Natural killer cell treated with Interleukin-12 subunit alpha and Interleukin-12 subunit beta and Interleukin-15 and Interleukin-18, amount 100 ng/mL, for 72 hours (primary cell): ENCODE measurements at places on chromosomes 6 and 20.

GRCh38 chr6:141752677-141753076 is 380.0 kb upstream of the GJE1 start:
- H3K36me3 ChIP-seq: no peaks in the 10 kb centered on the region
- no peak overlapping the region for H3K27ac ChIP-seq
- DNase-seq: no peak
- no peak overlapping the region for H3K4me3 ChIP-seq

- no peak overlapping the region for H3K4me3 ChIP-seq
- H3K27me3 ChIP-seq: no peaks in the 10 kb centered on the region
- DNase-seq: no peak
- peaks cover 5% of the 10 kb centered on the region for H3K4me1 ChIP-seq
Measured at GRCh38 chr6:142222022-142222421, 75.0 kb downstream of the VTA1 start.

DNA sequence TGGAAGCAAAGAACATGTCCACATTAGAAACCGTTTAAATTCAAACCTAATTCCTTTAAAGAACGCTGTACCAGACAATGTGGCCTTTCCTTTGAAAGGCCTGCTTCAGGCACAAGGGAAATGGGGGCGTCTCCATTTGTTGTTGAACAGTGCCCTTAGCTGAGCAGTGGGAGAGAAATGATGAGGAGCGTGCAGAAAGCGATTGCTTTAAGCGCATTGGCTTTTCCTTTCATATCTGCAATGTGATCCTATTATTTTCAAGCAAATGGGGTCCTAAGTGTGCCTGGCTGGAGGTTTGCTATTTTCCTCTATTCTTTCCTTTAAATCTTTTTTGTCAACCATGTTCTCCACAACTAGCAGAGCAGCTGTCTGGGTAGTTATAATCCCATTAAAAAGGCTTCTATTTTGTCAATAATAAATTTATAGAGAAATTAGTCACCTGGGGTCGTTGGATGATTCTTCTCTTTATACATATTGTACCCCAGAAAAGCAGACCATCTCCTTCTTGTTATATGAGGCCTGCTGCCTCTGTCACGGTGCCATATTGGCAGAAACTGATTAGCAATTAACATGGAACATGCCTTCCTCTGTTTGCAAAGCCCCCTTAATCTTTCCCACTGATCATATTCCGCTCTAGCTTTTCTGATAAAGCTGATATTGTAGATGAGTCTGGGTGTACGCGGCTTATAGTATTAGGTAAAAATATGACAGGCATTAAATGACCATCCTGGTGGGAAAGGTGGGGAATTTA is 151.1 kb upstream of the JAG1 start:
- no peaks in the 10 kb centered on the region for H3K4me1 ChIP-seq
- H3K36me3 ChIP-seq: no peaks in the 10 kb centered on the region
- DNase-seq: no peak
- no peak overlapping the region for H3K27ac ChIP-seq
- no peak overlapping the region for H3K4me3 ChIP-seq
- H3K27me3 ChIP-seq: no peaks in the 10 kb centered on the region

- no peak overlapping the region for H3K27ac ChIP-seq
- no peak for DNase-seq
- no peaks in the 10 kb centered on the region for H3K36me3 ChIP-seq
- H3K4me1 ChIP-seq: no peaks in the 10 kb centered on the region
- H3K27me3 ChIP-seq: peaks cover 2% of the 10 kb centered on the region
Measured at GRCh38 chr6:46930331-46930730, 8.6 kb upstream of the ADGRF5 start.
